ENCODE measurements at places on chromosomes 6 and 20.
A peak's percentile ranks its signal among the peaks of the same experiment; 100 is the strongest.

DNA sequence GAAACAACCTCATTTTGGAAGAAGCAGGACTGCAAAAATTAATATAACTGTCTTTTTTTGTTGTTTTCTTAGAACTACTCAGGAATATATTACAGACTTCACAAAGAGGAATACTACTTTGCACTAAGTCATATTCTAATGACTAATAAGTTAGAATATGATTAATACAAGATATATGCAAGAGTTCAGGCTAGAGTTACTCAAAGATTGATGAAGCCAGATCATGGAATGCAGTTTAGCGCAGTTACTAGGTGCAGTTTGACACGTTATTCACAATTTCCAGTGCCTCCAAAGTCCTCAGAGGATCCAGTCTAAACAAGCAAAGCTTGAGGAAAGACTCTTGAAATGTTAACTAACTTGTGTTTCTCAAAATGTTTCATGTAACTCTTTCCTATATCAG, 1.2 kb upstream of the MYCT1 start:
- DNase-seq = no peak

DNA sequence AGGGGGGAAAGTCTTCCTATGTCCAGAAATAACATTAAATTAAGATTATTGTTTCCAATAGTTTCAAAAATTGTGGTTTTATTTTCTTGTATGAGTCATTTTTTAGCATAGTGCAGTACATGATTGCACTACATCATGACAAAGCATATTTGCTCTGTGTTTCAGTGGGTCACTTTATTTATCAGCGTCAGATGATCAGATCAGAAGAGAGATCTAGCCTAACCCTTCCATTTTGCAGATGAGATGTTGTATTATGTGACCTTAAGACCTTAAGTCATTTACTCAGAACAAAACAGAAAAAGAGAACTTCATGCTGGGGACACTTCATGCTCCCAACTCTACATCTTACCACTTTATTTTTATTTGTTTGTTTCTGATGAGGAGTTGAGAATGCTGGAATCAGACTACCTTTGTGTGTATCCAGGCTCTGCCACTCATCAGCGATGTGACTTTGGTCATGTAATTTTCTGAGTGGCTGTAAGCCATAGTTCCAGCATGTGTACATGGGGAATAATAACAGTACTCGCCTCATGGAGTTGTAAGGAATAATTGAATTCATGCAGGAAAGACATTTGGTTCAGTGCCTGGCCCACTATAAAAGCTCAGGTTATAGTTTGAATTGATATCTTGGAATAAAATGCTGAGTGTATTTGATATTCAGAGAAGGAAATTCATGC, 13.5 kb downstream of the EYA4 start:
- DNase-seq = no peak

- peak; percentile 53 for DNase-seq
These were observed 255.8 kb downstream of the BTBD3 start for GRCh38 chr20:12173347-12174012.

- no peak for DNase-seq
These were observed 23.0 kb upstream of the IER3 start for GRCh38 chr6:30767158-30767943.

DNA sequence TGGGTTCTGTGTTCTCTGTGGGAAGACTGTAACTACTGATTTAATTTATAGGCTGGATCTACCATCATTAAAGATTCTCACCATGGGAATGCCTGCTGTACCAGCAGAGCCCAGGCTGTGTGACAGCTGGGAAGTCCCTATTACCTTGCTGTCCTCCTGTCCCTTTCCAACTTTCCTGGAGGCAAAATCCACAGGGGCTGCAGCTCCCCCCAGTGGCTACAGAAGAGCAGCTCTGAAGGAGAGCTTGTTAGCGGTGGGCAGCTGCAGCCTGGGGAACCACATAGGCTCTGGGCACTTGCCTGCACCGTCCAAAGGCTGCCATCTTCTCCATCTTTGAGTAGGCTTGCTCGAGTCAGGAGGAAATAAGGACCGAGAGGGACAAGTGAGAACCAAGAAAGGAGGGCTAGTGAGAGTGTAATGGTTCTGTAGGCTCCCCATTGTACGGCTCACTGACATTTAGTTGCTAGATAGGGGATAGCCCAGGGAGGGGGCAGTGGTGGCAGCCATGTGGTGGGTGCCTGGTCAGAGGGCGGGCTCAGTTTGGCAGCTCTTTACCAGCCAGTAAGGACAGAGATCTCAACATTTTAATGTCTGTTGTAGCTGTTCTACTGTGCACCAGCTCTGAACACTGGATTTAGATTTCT, 155.1 kb upstream of the MLIP start:
- peak; percentile 92 for DNase-seq

- peak; percentile 44 for DNase-seq
These were observed 527 bp downstream of the TOMM34 start for GRCh38 chr20:44959638-44960102.

DNA sequence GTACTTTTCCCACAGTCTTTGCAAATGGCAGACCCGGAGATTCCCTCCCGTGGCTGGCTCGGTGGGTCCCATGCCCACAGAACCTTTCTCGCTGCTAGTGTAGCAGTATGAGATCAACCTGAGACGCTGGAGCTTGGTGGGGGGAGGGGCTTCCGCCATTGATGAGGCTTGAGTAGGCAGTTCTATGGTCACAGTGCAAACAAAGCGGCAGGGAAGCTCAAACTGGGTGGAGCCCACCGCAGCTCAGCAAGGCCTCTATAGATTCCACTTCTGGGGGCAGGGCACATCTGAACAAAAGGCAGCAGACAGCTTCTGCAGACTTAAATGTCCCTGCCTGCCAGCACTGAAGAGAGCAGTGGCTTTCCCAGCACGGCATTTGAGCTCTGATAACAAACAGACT, 186.0 kb upstream of the KCNK16 start:
- peak; percentile 24 for DNase-seq

DNA sequence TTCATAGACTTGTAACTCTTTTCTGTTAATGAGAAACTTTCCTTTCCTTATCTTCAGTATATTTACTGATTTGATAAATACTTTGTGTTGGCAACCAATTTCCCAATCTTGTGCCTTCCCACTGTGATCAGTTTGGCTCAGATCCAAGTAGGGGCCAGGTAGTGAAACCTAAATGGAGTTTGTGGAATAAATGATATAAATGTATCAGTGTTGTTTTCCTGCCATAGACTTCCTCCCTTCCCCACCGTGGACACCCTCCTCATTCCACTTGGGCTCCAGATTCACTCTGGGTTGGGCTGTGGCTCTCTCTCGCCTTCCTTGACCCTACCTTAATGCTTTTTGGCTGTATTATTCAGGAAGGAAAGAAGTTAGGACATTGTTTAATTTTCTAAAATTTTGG, 1.3 kb downstream of the ZKSCAN3 start:
- no peak for DNase-seq

- DNase-seq = no peak
These were observed 4.7 kb downstream of the CDKAL1 start for GRCh38 chr6:20538907-20539306.

DNA sequence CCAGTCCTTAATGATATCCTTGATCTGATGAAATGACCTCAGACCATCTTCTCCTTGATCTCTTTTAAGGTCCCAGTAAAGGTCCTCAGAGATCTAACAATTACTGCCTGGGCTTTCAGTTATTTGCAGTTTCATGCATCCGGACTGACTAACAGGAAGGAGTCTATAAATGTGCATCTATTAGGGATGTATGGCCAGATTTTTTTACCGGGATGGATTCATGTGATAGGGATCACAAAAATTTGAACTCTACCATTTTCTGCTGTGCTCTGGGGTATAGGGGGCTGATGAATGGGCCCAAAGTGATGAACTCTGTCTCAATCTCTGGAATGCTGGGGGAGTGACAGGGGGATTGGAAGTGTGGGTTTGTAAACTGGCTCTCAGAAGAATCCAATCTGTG, 36.2 kb upstream of the SCUBE3 start:
- no peak for DNase-seq

DNA sequence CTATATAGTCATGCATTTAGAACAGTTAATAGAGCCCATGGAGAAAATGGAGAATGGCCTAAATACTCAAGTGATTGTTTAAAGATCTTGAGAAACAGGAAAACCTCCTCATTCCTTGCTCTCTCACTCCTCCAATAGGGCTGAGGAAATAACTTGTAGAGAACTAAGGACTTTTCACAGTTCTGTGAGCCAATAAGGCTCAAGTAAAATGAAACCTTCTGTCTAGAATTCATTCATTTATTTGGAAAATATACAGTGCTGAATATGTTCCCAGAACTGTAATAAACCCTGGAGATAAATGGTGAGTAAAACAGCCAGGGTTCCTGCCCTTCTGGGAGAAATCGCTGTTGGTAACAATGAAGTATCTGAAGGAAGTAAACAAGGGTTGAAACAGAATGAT, 35.3 kb downstream of the ELOVL2 start:
- no peak for DNase-seq

DNA sequence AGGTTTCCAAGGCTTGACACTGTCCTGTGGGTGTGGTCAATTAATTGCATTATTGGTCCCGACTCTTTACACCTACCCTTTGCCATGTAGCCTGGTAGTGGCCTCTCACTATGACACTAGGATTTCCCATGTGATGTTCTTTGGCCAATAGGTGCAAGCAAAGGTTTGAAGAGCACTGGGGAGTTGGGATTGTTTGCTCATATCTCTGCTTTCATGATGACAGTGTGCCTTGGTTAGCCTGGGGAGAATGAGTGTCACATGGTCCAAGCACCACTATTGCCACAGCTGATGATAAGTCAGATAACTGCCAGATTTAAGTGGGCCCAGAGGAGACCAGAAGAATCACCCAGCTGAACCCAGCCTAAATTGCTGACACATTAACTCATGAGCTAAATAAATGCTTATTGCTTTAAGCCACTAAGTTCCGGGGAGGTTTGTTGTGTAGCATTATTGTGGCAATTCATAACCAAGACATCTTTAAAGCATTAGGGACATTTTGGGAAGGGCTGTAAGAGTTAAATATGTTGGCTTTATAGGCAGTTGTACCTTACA, 17.2 kb upstream of the SCP2D1 start:
- DNase-seq = no peak

- no peak for DNase-seq
These were observed 178.4 kb downstream of the TSHZ2 start for GRCh38 chr20:53150532-53150931.

DNA sequence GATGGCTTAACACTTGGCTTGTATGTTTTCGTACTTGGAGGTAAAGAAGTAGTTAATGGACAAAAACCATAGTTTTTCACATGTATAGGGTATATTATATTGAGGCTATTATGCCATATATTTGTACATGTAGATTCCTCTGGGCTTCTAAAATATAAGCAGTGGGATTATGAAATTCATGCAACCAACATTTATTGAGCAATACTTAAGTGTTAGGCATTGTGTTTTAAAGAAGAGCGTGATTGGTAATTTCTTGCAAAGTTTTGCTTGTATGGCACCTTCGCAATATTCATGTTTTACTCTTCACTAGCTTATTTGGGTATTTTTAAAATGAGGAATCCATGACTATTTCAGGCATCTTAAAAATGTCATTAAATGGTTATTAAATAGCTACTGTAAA, 2.5 kb downstream of the TULP4 start:
- no peak for DNase-seq

DNA sequence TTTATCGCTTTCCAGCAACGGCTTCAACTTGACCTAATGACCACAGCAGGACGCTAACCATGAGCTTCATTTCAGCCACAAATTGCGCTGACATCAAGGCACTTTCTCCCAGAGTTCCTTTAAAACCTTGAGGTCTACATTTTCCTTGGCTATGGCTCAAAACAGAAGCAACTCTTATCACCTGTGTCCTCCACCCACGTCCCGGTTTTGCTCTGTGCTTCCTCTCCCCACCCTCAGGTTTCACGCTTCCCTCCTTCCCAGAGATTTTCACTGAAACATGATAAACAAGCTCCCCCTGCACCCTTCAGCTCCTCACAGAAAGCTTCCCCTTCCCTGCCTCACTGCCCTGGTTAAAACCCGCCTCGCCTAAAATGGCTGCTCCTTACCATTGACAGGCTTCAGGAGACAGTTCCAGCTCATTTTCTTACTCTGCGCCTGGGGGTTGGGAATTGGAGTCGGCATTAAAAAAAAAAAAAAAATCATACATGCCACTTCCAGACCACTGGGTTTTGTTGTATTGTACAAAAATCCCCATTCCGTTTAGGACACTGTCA, 229.5 kb downstream of the UBE3D start:
- no peak for DNase-seq

- no peak for DNase-seq
These were observed 613.8 kb downstream of the TFAP2B start for GRCh38 chr6:51432481-51432880.

DNA sequence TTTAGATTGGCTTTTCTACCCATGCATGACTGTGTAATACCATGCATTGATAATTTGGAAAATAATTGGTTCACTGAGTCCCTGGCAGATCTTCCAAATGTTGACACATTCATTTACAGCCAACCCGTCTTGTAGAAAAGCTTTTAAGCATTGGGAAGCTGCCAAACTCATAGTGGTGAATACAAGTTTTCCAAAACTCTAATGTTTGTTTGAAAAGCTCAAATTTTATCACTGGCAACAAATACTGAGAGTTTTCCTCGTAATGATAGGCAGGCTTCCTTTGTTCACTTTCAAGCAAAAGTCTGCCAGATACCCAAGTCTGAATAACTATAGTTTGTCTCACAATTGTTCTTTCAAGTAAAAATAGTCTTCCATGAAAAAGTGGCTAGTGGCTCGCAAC, 143.0 kb downstream of the FIG4 start:
- DNase-seq = no peak

DNA sequence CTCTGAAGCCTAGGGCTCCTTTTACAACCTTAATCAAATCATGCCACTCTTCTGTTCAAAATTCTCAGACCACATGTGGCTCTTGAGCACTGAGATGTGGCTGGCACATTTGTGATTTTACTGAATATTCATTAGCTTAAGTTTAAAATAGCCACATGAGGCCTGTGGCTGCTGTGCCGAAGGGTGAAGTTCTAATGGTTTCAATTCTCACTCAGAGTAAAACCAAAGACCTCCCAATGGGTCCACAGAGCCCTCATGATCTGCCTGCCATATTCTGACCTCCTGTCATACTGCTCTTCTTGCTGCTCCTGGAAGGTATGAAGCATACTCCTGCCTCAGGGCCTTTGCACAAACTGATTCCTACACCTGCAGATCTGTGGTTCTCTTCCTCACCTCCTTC, 7.8 kb upstream of the CST3 start:
- no peak for DNase-seq
